ENCODE measurements at places on chromosomes 6 and 20. TPM values are rescaled to one million over a fixed set of nuclear protein-coding genes. Genes with fewer than 3 reads are reported as not detected.

Gene KIF25
- not detected for total RNA-seq

DNA sequence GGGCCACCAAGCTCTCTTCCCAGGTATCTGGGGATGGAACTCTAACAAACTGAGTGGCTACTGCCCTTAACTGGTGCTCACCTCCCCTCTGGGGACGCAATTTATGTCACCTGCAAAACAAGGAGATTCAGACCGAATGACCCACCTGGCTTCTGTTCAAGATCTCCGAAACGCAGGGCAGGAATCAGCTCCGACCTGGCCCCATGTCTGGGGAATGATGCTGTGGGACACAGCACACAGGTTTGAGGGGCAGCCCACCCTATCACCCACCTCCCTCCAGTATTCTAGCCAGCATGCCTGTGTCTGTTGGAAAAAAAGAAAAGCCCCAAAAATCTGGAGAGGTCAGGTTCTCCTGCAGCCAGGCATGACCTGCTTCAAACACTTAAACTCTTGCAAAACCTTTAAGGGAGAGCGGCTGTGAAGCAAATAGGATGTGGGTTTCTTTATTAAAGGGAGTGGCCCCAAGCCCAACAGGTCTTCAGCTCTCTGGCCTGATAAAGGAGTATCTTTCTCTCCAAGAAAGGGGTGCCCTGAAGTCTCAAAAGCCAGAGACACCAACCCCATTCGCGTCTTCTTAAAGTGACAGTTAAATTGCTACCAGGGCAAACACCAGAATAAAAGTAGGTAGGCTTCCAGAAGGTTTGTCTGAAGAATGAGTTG lies 6.4 kb downstream of the PREX1 start:
- no peak overlapping the region for H3K27ac ChIP-seq
- DNase-seq = no peak
- no peaks in the 10 kb centered on the region for H3K4me1 ChIP-seq
- H3K27me3 ChIP-seq = no peaks in the 10 kb centered on the region

DNA sequence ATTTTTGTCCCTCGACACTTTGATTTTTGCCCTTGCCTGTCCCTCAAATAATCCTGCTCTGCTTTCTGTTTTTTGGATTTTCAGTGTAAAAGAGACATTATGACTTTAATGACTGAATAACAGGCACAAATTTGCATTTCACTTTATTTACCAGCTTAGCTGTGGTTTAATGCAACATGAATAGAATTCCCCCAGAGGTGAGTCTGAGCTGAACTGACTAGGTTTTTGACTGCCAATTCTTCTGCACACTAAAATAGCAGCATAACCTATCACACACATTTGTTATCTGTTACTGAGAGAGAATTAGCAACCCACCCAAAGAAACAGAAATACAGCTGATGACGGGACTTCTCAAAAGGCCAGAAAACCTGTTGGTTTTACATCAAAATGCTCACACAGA lies 3.9 kb upstream of the RBM24 start:
- H3K27me3 ChIP-seq = no peaks in the 10 kb centered on the region
- H3K4me1 ChIP-seq = no peaks in the 10 kb centered on the region
- H3K36me3 ChIP-seq = no peaks in the 10 kb centered on the region
- no peak for DNase-seq

- no peak overlapping the region for H3K4me3 ChIP-seq
- H3K4me1 ChIP-seq = no peaks in the 10 kb centered on the region
- H3K36me3 ChIP-seq = no peaks in the 10 kb centered on the region
- H3K27me3 ChIP-seq = no peaks in the 10 kb centered on the region
- H3K27ac ChIP-seq = no peak overlapping the region
These were observed 39.4 kb upstream of the RGS17 start for GRCh38 chr6:153170511-153170910.

- no peaks in the 10 kb centered on the region for H3K36me3 ChIP-seq
- no peak for DNase-seq
- no peaks in the 10 kb centered on the region for H3K27me3 ChIP-seq
These were observed 313.9 kb upstream of the RNF24 start for GRCh38 chr20:4329232-4329631.

- no peaks in the 10 kb centered on the region for H3K36me3 ChIP-seq
- no peaks in the 10 kb centered on the region for H3K27me3 ChIP-seq
- peak; percentile 80 for DNase-seq
- peak overlapping the region; percentile 97 for H3K27ac ChIP-seq
These were observed 10.7 kb downstream of the SDC4 start for GRCh38 chr20:45337367-45338120.
